Non-pigmented ciliary epithelial cell (primary cell): ENCODE measurements at places on chromosomes 5 and 9.

DNA sequence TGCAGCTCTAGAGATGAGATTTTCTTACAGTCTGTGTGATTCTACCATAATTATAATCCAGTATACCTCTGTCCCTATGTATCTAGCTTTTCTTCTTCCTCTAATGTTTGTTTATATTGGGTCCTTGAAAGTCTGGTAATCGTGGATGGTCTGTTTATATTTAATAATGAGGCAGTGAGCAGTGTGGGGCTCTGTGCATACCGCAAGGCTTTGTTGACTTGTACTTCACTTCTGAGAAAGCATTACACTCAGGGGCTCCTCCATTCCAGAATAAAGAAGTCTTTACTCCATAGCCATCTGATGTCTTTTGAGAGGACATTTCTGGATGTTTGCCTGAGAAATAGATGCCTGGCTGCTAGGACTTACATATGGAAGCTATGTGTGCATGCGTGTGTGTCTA is 4.5 kb upstream of the MPDZ start:
- no peak for DNase-seq

GRCh38 chr9:96688745-96689464 is 33.8 kb upstream of the PRXL2C start:
- DNase-seq: no peak

DNA sequence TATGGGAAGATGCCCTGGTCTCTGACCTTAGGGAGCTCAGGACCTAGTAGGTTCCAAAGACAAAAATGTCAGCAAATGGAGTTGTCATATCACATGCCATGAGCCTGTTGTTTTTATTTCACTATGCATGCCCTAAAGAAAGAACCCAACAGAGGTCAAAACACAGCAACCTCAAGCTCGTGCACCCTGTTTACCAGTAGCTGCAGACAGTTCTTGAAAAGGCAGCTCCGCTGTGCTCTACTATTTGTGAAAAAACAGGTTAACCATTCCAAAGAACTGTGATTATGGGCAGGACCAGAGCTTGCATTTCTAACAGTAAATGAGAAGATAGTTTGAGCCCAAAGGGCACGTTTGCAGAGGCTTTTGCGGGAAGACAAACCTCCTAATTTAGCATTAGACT is 22.8 kb downstream of the ITK start:
- no peak for DNase-seq

DNA sequence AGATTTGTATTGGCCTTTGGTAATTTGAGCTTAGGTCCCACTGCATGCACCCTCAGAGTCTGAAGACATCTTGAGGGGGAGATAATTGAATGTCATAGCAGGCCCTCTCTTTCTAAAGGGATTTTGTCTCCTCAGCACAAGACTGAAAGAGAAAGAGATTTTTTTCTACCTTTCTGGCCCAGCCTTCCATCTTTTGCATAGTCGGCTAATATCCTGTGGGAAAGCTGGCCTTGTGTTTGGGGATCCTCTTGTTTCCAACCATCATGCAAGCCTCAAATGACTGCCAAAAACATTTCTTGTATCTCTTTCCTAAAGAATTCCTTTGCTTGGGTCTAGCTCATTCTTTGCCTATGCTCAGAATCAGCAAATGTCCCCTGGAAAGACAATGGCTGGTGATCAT is 42.0 kb upstream of the CDK5RAP2 start:
- DNase-seq: no peak

GRCh38 chr9:35079041-35079425 is 709 bp downstream of the FANCG start:
- DNase-seq: no peak

GRCh38 chr9:103707181-103707580 is 386.9 kb upstream of the SMC2 start:
- no peak for DNase-seq

GRCh38 chr5:176388003-176388443 is 375 bp downstream of the NOP16 start:
- DNase-seq: no peak

- peak; percentile 60 for DNase-seq
These were observed 290.0 kb downstream of the ACTL7B start for GRCh38 chr9:108565651-108566378.

GRCh38 chr9:124342402-124342775 is 72.9 kb downstream of the PSMB7 start:
- no peak for DNase-seq

DNA sequence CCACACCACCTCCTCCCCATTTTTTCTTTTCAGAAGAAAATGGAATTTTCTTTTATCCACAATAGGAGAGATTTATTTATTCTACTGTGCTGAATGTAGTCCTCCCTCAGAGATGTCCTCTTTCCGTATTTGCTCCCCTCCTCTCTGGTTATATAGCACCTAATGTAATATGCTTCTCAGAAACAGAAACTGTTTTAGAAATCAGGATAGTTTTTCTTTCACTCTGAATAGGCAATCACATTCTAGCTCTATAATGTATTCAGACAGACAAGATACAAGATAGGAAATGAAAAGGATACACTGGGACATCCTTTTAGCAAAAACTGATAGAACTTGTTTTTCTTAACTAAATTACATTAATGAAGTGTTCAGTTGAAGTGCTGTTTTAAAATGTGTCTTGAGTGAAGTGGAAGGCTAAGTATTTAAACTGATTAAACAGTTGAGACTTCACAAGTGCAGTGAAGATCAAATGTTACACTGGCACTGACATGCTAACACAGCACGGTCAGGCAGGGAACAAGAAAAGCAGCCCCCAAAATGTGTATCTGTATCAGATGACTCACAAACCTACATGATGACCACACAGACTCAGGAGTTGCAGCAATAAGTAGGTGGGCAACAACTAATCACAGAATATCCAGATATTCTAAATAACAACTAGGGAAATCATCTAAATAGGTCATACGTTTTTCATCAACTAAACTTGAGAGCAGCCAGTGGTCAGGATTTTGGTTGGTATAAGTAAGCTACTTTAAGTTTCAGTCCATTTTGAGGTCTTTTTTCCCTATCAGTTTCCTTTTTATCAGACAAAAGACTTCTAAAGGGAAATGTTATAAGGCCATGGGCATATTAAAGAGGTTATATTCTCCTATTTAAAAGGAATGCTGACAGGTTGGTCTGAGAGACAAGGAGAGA is 260.4 kb downstream of the MLLT3 start:
- no peak for DNase-seq

- no peak for DNase-seq
These were observed 16.2 kb downstream of the FNBP1 start for GRCh38 chr9:130026583-130027340.

DNA sequence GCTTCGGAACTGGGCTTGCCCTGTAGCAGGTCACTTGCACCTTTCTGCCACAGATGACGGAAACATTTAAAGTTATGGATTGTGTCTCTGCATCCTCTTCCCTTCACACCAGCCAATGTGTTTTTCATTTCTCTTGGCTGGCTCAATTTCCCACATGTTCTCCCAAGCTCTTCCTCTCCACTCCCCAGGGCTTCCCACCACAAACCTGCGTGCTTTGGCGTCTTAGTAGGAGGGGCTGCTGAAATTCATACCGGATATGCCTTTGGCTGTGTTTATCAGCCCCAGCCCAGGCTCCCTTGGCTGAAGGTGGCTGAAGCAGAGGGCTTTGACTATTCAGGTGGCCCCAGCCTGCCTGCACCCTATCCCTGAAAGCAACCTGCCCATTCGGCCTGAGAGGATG is 32.1 kb downstream of the ADRB2 start:
- DNase-seq: no peak

DNA sequence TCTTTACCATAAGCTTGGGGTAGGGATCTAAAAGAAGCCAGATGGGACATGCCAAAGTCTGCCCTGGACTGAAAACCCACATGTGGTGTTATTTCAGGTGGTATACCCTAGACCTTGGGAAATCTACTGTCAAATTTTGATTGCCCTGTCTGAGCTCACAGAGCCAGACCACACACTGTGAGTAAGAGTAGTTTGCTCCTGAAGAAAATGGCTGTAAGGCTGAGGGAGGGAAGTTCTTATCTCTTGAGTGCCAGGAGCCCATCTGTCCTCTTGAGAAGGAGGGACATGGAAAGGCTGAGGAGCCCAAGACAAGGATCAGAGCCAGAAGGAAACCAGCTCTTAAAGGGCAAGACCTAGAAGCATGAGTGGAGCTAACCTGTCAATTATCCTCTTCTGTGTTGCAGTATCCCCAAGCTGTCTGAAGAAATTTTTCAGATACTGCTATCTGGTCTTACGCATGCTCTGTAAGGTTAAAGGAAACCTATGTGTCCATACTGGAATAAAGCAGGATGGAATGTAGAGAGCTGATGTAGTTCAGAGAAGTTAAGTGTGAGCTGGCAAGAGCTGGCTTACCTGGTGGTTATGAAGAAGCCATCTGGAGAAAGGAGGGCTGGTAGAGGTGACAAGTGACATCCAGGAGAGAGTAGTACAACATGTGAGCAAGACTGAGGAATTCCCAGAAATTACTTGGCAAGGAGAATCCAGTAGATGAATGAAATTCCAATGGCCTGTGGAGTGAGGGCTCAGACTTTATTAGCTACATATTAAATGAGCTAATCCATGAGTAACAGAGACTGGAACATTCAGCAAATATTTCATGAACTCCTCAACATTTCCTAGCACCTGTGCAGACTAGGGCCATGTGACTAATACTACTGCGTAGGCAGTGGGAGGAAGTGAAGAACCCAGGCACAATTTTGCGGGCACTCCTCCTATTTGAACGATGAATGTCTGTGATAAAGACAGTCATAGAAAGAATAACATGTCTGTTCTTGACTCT is 389.1 kb upstream of the KIF2A start:
- DNase-seq: no peak

GRCh38 chr5:160269017-160269416 is 39.7 kb downstream of the FABP6 start:
- DNase-seq: peak; percentile 20

GRCh38 chr5:39948341-39948740 is 523.6 kb upstream of the DAB2 start:
- DNase-seq: no peak

- DNase-seq: no peak
These were observed 1.4 kb upstream of the SLC36A2 start for GRCh38 chr5:151348789-151349188.

DNA sequence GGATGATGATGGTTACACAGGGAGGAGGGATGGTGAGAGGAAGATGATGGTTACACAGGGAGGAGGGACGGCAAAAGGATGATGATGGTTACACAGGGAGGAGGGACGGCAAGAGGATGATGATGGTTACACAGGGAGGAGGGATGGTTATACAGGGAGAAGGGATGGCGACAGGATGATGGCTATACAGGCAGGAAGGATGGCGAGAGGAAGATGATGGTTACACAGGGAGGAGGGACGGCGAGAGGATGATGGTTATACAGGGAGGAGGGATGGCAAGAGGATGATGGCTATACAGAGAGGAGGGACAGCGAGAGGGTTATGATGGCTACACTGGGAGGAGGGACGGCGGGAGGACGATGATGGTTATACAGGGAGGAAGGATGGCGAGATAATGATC is 64.1 kb upstream of the FCN1 start:
- DNase-seq: no peak

- no peak for DNase-seq
These were observed 248.5 kb downstream of the SMARCA2 start for GRCh38 chr9:2263665-2264064.

GRCh38 chr9:137674307-137674975 is 55.6 kb downstream of the EHMT1 start:
- DNase-seq: no peak

- DNase-seq: no peak
These were observed 16.2 kb upstream of the DIRAS2 start for GRCh38 chr9:90658783-90659182.

DNA sequence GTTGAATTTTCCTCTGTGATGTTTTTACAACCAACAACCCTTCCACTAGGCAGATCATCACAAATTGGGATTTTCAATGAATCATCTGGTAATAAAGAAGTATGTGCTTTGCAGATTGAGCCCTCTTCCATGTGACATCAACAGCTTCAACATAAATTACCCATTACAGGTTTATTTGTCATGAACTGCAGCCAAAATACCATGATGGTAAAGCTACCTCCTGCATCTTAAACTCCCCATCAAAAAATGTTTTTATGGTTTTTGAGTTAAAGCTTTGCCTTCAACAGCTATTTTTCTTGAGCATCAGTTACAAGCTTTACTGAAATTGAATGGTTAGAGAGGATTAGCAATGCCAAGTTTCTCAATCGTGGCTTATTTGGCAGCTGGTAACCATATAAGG is 211.4 kb upstream of the TUSC1 start:
- DNase-seq: no peak

- no peak for DNase-seq
These were observed 701.0 kb downstream of the NR2F1-AS1 start for GRCh38 chr5:92879806-92880543.

GRCh38 chr9:34929506-34930102 is 28.5 kb upstream of the PHF24 start:
- no peak for DNase-seq

GRCh38 chr5:84379749-84380148 is 4.9 kb downstream of the EDIL3 start:
- DNase-seq: no peak

GRCh38 chr5:170252109-170252508 is 19.3 kb downstream of the C5orf58 start:
- DNase-seq: no peak

GRCh38 chr9:20702570-20702969 is 18.5 kb downstream of the FOCAD start:
- no peak for DNase-seq

DNA sequence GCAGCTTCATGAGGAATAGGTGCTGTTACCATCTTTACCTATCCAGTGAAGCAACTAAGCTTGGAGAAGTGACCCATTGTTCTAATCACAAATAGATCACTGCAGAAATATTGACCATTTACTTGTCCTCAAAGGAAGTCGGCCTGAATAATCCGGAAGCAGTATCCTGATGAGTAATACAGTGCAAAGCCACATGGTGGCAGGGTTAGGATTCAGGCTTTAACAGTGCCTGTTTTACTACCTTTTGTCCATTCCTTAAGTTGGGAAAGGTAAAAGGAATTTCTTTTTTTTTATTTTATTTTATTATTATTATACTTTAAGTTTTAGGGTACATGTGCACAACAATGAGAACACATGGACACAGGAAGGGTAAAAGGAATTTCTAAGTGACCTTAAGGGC is 336.3 kb downstream of the KDM4C start:
- DNase-seq: no peak

DNA sequence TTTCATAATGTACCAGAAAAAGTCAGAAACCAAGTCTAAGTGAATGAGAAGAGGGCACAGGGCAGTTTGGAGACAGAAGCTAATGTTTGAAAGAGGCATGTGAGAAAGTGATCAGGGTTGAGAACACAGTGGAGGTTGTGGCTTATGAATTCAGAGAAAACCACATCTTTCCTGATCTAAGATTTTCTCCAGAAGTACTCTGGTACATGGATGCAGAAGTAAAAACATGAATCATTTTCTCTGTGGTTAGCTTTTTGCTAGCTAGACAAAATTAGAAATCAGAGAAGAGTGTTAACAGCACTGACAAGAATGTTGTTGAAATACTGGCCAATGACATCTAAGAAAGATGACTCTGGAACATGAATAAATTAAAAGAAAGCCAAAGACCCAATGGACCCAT is 541.1 kb downstream of the DNAH5 start:
- DNase-seq: peak; percentile 17

DNA sequence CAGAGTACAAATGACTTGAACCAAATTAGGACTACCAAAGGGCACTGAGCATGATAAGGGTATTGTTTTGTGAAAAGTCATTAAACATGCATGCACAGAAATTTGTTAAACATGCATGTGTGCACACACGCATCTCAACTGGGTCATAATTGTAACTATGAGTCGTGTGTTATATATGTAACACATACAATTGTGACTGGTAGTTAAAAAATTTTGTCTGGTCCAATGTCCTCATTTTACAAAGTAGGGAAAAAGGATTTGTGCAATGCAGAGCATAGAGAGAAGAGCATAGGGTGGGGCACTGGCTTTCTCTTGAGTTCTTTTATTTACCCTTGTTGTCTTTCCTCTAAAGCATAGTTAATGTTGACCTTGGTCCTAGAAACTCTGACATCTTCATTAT is 19.3 kb upstream of the IGFBPL1 start:
- no peak for DNase-seq
